ENCODE measurements at places on chromosomes 2 and 18.

- no peak for DNase-seq
Observed at GRCh38 chr2:603869-604268, 73.3 kb downstream of the TMEM18 start.

- no peak for DNase-seq
Observed at GRCh38 chr18:31206071-31206470, 43.4 kb upstream of the DSC1 start.

GRCh38 chr2:138522556-138522955 lies 21.0 kb downstream of the SPOPL start:
- DNase-seq: no peak

GRCh38 chr2:11444737-11445136 lies 21.2 kb downstream of the E2F6 start:
- DNase-seq: no peak

GRCh38 chr2:196927376-196928225 lies 1.1 kb upstream of the PGAP1 start:
- peak; percentile 73 for DNase-seq

DNA sequence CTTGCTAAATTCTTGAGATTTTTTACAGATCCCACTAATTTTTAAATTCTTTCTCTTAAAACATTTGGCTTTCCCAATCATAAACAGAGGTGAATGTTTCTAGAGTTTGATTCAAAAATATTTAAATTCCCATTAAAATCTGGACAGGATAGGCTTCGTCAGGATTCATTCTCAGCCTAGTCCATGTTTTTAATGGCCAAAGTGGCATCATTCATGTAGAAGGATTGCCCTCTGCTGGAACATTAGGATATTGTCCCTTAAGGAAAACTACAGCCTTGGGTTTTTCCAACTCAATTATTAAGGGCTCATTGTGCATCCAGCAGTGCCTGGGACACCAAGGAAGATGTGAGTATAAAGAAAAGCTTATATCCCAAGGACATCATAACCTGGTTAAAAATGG lies 71.7 kb downstream of the TPGS2 start:
- DNase-seq: peak; percentile 61

DNA sequence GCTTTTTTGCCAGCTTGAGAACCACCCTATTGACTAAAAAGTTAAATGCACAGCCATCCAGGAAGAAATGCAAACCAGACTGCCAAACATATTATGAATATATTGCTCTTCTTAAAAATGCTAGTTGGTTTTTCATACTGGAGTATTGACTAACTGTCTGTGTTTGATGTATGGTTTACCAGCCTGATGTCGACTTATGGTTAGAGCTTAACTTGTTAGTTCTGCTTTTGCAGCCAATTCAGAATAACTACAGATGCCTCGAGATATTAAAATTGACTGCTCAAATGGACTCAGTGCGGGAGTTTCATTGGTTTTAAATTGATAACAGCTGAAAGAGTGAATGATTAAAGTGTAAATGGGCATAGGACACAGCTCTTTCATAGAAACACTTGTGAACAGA lies 369.8 kb downstream of the ARHGAP15 start:
- no peak for DNase-seq

DNA sequence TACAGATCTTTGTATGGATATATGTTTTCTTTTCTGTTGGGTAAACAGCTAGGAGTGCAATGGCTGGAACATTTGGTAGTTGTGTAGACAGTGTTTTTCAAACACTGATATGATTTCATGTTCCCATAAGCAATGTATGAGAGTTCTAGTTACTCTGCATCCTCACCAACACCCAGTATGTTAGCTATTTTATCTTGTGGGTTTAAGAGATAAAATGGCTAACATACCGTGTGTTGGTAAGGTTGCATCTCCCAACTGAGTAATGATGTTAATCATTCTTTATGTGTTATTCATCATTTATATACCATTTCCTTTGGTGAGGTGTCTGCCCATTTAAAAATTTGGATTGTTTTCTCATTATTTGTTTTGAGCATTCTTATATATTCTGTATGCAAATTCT lies 65.7 kb downstream of the LYPD6B start:
- no peak for DNase-seq

GRCh38 chr2:25219621-25220020 lies 51.2 kb upstream of the POMC start:
- no peak for DNase-seq

DNA sequence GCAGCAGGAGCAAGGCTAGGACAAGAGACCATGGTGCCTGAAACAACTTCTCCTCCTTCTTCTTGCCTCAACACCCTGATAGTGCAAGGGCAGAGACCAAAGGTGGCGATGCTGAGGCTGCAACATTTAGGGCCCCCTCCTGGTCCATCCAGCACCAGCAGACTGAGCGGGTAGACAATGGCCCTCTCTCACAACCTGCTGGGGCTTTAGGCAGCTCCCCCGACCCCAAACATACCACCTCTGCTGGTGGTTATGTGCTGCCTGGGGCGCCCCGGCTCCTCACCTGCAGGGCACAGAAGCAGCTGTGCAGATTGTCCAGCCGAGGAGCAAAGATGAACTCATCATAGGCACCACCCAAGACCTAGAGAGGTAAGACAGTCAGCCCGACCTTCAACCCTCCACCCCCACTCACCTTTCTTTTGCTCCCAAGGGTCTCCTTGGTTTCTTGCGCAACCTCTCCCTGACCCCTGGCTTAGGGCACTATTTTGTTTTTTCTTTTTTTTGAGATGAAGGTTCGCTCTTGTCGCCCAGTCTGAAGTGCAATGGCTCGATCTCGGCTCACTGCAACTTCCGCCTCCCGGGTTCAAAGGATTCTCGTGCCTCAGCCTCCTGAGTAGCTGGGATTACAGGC lies 3.5 kb downstream of the DNPEP start:
- DNase-seq: no peak

DNA sequence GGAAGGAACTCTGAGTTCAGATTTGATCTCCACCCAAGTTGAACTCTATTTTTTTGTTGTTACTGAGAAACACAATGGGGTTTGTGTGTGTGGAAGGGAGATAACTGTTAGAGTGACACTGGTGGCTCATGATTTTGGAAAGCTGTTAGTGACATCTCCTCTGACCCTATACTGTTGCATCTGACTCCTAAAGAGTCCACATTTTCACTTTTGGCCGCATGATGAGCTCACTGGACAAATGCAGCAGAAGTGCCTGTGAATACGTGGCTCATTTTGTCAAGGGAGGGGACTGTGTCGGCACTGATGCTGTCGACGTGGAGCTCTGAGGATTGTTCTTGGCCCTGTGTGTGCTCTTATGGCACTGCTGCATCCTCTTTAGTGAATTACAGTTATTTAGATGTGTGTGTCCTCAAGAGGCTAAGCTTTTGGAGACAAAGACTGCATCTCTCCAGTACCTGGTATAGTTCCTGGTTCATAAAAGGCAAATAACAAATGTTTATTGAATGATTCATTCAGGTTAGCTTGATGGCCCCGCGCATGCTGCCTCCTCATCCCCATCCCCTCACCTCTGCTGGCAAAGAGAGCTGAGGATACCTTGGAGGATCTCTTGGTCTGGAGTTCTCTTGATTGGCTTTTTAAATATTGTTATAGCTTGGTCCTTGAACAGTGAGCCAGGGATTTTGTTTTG lies 135.4 kb downstream of the PHLPP1 start:
- peak; percentile 18 for DNase-seq

- DNase-seq: peak; percentile 80
Observed at GRCh38 chr2:65045651-65046050, 10.6 kb upstream of the CEP68 start.

DNA sequence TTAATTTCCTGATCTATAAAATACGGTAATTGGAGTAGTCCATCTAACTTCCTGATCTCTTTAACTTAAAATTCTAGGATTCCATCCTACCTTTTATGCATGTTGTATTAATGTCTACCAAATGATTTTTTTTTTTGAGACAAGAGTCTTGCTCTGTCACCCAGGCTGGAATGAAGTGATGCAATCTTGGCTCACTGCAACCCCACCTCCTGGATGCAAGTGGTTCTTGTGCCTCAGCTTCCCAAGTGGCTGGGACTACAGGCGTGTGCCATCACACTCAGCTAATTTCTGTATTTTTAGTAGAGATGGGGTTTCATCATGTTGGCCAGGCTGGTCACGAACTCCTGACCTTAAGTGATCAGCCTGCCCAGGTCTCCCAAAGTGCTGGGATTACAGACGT lies 47.8 kb downstream of the CFAP36 start:
- no peak for DNase-seq

DNA sequence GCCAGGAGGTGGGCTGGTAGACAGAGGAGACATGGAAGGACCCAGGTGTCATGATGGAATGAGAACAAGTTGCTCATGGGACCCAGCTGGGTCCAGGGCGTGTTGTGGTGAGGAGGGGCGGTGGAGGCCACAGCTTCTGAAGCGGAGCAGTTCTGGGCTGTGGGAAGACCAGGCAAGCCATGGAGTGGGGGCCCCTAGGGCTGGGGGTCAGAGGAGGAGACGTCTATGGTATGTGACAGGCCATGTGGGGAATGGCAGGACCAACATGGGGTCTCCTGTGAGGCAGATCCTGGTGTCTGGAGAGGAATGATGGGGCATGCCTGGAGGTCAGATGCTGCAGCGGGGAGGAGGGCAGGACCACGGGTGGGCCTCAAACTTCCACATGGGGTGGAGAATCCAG lies 16.9 kb downstream of the MYO7B start:
- DNase-seq: no peak

DNA sequence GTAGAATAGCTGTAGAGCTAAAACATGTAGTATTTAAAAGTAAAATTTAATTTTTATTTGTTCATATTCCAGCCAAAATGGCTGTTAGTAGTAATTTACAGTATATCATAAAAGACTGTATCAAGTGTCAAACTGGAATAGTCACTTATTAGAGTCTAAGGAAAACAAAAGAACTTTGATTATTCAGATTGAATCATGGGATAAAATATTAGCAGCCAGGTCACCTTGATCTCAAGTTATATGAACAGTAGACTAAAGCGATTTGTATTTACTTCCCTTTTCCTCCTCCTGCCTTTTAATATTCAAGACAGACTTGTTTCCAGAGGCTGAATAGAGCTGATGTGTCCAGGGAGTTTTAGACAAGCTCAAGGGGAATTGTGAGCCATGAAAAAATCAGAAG lies 54.4 kb downstream of the PMAIP1 start:
- peak; percentile 23 for DNase-seq

DNA sequence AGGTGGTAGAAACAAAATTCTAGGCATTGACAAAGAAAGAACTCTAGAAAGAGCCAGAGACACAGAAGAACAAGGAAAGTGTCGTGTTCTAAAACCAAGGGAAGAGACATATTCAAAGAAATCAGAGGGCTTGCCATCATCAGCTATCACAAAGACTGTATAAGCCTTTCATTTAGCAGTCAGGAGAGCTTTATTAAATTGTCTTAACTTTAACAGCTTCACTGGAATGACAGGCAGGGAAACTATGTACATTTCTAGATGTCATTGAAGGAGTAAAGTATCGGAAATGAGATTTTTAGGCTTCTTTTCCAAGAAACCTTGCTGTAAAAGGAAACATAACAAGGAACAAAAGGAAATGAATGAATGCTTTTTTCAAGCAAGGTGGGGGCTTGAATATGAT lies 15.8 kb downstream of the KYNU start:
- no peak for DNase-seq

- no peak for DNase-seq
Observed at GRCh38 chr2:218883491-218884490, 3.1 kb downstream of the WNT10A start.

DNA sequence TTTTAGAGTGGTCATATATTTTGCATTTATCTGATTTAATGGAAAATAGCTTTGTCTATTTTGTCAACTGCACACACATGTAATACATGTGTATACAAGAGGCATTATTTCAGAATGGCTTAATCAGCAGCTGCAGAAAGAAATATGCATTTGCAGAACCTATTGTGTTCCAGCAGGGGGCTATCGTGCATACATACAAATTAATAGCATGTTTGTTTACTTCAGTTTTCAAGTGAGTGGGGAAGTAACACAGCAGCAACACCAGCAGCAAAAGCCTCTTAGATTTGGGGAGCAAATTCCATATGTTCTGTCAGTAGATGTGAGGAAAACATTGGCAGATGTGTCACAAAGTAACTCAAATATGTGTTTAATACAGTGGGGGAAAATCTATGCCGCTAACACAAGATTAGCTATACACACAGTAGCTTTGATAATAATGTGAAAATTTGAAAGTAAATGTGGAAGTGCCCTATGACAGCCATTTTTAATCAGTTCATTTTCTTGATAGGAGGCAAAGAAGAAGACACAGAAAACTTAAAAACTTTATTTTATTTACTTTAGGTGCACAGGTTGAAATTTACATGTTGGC lies 218.1 kb downstream of the WDR7 start:
- peak; percentile 66 for DNase-seq

DNA sequence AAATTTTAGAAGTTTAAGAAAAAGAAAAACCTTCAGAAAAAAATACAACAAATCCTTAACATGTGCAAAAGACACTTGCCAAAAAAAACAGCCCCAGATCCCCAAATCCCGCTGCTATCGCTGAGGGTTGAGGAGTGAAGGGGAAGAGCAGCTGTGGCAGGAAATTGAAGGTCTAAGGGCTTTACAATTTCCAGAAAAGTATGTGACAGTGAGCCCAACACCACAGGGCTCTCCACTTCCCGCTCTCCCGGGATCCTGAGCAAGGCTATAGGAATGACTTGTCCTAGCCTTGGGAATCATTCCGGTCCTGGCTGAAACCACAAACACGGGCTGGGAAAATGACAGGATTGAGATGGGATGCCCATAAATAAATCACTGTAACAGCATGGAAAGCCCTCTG lies 191.4 kb downstream of the TMEM163 start:
- peak; percentile 3 for DNase-seq

- no peak for DNase-seq
Observed at GRCh38 chr18:70523792-70524182, 234.9 kb downstream of the SOCS6 start.

DNA sequence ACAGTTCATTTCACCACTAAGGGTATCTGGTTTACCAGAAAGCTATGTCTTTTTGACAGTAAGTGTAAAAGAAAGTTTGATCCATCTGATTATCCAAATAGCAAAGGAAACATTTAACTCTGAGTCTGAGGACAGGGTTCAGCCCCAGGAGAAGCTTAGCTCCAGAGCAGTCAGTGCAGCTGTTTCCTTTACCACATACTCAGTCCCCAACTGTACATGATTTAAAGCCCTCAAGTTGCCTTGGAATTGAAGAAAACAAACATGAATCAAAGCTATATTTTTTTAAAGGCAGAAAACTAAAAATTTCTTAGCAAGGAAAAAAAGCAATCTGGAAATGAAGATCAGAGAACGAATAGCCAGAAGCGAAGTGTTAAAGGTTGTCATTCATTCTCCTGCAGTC lies 746.0 kb downstream of the METTL4 start:
- no peak for DNase-seq

GRCh38 chr18:51442012-51442411 lies 244.5 kb upstream of the MEX3C start:
- DNase-seq: no peak

- DNase-seq: peak; percentile 9
Observed at GRCh38 chr2:97688062-97688827, 18.7 kb downstream of the C2orf92 start.

Measured in kidney tubule cell (primary cell).